Cardiac septum (tissue), 1 donor: ENCODE measurements at places on chromosomes 11 and 22. TPM values are rescaled to one million over a fixed set of nuclear protein-coding genes. Genes with fewer than 3 reads are reported as not detected.

- no peak for DNase-seq
Measured at GRCh38 chr11:131809203-131809918, 438.9 kb downstream of the NTM start.

Gene OR5P2
- total RNA-seq = not detected

Gene SLC5A1
- total RNA-seq = 28.4 TPM

Gene SERPING1
- 90.0 TPM for total RNA-seq

Gene NDUFA6
- 183 TPM for total RNA-seq

- no peak for DNase-seq
Measured at GRCh38 chr11:80077113-80077512, 636.3 kb upstream of the TENM4 start.
